Gastrocnemius medialis (tissue), 4 donors: ENCODE measurements at places on chromosomes 2 and 18.
A peak's percentile ranks its signal among the peaks of the same experiment; 100 is the strongest.

- DNase-seq: peak; percentile 76
These were observed 27.4 kb upstream of the NMUR1 start for GRCh38 chr2:231557571-231558217.

GRCh38 chr18:78074400-78075020 is 824.9 kb downstream of the GALR1 start:
- DNase-seq: no peak

DNA sequence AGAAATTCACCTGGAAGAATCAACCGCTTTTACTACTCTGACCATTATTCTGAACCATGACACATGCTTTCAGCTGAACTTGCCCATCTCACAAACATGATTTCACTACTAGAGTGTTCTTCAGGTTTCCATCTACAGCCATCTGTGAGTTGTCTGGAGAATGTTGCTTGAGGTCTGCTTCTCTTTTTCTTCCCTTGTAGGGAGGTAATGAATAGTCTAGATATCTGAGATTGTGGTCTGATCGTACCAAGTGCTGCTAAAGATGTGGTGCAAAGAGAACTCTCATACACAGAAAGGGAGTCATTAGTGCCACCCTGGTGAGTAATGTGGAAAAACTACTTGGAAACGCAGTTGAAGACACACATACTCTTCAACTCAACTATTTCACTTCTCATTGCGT is 10.2 kb downstream of the SOWAHC start:
- no peak for DNase-seq

DNA sequence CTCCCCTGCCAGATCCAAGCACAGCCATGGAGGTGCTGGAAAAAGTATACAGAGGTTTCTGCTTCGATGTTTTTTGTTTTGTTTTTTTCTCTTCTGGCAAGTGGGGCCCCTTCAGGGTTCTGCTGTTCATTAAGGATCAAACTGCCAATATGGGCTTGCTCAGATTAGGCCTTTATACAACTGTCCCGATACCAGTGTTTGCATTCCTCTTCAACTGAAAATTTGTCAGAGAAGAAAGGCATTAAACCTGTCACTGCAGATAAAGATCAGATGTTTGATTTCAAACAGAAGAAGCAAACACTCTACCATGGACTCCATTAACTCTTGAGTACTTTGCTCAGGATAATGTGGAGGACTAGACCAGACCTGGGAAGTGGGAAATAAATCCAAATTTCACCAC is 396.0 kb upstream of the SMIM21 start:
- DNase-seq: no peak

DNA sequence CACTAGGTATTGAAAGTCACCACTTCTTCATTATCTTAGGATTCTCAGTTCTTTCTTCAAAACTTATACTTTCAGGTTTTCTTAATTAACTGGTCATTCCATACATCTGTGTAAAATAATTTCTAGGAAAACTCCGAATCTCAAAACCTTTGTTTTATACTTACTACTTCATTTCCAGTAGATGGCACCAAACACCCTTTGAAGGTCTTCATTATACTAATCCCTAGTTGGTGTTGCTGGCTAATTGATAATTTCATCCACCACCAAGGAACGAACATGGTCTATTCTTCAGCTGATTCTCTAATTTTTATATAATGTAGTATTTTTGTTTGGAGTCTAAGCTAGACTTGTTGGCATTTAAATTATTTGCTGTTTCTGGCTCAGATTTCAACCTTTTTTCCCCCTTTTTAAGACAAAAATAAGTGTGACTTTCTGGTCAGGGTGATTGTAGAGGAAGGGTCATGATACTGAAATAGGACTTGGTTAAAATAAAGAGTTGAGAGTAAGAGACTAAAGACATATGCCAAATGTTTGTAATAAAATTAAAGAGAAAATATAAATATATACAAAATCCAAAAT is 2.8 kb upstream of the MXD1 start:
- no peak for DNase-seq

GRCh38 chr2:1628893-1629292 is 115.4 kb downstream of the PXDN start:
- DNase-seq: no peak

DNA sequence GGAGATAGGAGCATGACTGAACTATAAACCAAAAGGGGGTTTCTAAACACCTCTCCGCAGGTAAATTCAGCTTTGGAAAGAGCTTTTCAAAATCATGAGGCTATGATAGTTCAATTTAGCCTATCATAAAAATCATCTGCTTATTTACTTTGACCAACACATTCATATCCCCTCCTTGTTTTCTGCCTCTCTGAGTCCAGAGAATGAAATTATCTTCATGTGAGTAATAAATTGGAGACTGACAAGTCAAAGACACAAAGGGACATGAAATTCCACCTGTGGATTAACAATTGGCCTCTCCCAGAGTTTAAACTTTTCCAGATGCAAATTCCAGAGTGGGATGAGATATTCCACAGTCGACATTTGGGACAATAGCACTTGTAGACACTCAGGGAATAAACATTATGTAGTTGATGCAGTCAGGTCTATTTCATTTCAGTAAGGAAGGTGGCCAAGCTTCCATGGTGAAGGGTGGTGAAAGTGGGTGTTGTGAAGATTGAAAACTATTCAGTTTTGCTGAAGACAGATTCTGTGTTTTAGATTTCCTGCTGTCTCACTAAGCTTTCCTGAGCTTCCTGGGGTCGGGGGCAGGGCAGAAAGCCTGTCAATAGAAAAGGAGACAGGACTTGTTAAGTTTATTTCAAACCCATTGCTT is 84.7 kb downstream of the CDC42EP3 start:
- no peak for DNase-seq
